ENCODE measurements at places on chromosomes 3 and 15.

GRCh38 chr3:98670020-98670419 is 76.6 kb upstream of the CPOX start:
- no peak for DNase-seq

- DNase-seq = no peak
These were observed 1309.7 kb downstream of the ROBO2 start for GRCh38 chr3:78349571-78349970.

- no peak for DNase-seq
These were observed 32.9 kb downstream of the GTF2E1 start for GRCh38 chr3:120775411-120775810.

DNA sequence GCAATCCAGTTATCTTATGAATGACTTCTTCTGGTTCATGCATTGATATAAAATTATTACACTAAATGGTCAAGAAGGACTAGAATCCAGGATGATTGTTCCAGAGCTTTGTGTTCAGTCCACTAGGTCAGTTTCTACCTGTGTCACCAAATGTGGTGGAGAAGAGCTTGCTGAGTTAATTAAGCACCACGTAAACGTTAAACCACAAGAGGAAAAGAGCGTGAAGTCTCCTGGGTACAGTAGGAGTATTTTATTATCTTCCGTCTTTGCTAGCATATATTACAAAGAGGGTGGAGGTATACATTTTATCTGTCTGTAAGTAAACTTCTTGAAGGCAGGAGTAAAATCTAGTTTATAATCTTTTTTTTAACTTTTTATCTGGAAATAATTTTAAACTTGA is 23.5 kb downstream of the CHP1 start:
- DNase-seq = no peak

GRCh38 chr3:106328224-106328623 is 459.4 kb upstream of the CBLB start:
- no peak for DNase-seq

GRCh38 chr3:134291319-134292254 is 40.9 kb upstream of the RYK start:
- DNase-seq = no peak

DNA sequence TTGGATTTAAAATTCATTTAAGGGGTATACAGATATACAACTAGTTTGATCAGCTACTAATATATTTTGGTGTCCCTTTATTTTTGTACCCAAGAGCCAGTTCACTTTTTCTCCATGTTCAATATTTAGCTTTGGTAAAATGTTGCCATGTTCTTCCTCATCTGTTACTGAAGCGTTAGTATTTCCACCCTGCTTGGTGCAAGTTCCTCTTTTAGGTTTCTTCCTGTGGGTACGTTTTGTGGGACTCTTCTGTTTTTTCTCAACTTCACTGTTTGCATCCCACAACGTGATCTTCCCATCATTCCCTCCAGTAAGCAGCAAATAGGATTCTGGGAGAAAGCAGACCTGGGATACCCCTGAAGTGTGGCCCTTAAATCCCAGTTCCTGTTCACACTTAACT is 14.1 kb downstream of the WDR53 start:
- DNase-seq = no peak

DNA sequence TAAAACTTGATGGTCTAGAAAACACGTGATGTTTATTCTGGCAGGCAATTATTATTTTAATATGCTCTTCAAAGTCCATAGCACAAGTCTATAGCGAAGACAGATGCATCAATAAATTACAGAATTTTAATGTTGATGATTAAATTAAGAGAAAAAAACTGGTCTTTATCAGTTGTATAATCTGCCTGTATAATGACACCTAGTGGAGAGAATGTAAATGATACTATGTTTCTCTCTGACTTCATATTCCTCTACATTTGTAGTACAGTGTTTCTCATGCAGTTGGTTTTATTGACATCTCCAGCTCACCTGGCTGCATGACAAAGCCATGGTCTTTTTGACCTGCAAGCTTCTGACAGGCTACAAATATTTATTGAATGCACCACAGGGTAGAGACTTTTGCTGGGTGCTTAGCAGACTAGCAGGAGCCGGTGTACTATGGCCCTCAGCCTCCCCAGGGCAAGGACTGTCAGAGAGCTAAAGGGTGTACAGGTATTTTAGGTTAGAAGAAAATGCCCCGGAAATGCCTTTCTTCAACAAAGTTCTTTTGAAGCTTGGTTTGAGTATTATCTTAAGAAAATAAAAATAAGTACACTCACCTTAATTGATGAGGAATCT is 289.9 kb downstream of the GAP43 start:
- DNase-seq = no peak

DNA sequence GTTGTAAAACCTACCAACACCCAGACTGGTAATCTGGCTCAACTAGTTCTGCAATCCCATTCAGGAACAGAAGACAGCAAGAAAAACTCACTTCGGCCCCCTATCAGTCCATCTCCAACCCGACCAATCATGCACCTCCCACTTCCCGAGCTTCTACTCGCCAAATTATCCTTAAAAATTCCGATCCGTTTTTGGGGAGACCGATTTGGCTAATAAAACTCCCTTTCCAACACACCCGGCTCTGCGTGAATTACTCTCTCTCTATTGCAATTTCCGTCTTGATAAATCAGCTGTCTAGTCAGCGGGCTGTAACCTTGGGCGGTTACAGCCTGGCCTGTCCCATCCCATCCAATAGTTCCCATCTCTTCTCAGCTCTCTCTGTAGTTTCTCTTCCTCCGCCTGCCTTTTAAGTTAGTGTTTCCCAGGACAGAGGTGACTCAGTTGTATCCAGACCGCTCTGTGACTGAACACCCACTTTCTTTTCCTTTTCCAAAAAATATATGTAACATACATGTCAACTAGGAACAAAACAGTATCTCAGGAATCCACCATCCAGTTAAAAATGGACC is 780 bp upstream of the ACAD9 start:
- no peak for DNase-seq

GRCh38 chr15:64979252-64979710 is 10.4 kb downstream of the SPG21 start:
- DNase-seq = no peak

DNA sequence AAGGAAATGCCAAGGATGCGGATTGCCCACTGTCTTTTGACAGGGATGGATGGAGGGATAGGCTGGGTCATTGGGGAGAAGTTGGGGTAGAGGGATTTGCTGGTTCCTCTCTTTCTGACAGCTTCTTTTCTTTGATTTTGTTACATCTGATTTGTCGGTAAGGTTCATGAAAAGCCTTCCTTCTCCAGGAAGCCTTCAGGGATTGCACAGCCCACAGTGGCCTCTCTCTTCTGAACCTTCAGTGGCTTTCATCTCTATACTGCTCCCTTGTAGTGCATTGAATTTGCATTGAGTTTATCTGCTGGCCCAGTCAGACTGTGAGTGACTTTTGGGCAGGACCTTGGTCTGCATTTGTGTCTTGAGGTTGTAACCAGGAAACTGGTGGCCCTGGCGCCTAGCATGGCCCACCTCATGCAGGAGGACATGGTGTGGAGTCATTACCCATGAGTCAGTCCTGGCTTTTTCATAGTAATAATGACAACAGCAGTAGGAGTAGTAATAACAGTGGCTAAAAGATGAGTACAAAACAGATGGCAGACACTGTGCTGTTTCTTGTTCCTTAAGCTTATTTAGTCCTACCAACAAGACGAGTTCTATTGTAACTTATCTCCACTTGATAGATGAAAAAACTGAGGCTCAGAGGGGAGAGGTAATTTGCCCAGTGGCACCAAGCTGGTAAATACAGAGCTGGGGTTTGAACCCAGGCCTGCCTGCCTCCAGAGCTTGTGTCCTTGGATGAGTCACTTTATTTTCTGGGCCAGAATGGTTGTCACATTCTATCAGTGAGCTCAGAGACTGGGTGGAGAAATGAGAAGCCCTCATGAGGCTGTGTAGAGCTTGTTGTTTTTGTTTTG is 28.4 kb downstream of the SMAD6 start:
- DNase-seq = no peak

GRCh38 chr3:190721330-190721729 is 141.2 kb downstream of the GMNC start:
- no peak for DNase-seq

- no peak for DNase-seq
These were observed 95.6 kb downstream of the OCA2 start for GRCh38 chr15:28003302-28004037.

- DNase-seq = peak; percentile 27
These were observed 1.2 kb downstream of the CPA3 start for GRCh38 chr3:148866261-148866660.

GRCh38 chr15:34616613-34617012 is 33.2 kb upstream of the GOLGA8B start:
- no peak for DNase-seq

- no peak for DNase-seq
These were observed 7.3 kb upstream of the CHCHD6 start for GRCh38 chr3:126696701-126697267.

DNA sequence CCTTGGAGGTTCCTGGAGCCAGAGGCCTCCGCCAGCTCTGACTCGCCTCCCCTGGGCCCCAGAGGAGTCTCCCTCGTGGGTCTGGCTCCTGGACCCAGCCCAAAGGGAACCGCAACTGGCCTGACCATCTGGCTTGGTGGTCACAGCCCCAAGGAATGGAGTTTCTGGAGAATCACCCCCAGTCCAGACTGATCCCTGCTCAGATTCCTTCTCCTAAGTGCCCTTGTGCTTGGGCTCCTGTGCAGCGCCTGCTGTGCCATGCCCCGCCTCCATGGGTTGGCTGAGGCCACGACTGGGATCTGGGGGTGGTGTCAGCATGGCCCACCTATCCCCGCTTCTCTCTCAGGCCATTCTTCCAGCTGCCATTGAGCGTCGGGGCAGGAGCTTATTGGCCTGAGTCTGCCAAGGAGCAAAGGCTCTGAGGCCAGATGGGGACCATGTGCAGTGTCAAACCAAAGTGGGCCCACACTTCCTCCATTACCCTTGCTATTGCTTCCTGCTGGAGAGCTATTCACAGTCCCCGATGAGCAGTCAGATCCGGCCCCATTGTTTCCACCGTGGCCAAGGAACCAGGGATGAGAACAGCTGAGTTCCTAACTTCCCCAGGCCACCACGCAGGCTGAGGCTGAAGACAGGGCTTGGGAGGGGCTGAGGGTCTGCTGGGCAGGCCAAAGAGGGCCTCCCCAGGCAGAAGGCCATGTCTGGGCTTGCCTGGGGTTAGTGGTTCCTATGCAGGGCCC is 19.0 kb downstream of the CSPG4 start:
- DNase-seq = no peak

DNA sequence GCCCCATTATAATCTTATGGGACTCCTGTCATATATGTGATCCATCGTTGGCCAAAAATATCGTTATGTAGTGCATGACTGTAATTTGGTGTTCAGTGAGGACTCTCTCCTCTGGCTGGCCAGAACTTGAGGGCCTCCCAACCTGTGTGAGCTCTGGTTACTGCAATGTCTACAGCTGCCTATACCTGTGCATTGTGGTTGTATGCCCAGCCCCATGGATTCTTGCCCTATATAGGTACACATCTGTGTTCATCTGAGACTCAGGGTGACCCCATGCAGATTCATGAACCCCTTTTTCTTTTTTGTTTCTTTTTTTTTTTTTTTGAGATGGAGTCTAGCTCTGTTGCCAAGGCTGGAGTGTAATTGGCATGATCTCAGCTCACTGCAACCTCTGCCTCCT is 32.6 kb upstream of the KLF13 start:
- no peak for DNase-seq

GRCh38 chr3:161222662-161223061 is 1.6 kb downstream of the NMD3 start:
- DNase-seq = no peak

GRCh38 chr3:119352863-119353527 is 58.8 kb downstream of the ARHGAP31 start:
- peak; percentile 51 for DNase-seq

DNA sequence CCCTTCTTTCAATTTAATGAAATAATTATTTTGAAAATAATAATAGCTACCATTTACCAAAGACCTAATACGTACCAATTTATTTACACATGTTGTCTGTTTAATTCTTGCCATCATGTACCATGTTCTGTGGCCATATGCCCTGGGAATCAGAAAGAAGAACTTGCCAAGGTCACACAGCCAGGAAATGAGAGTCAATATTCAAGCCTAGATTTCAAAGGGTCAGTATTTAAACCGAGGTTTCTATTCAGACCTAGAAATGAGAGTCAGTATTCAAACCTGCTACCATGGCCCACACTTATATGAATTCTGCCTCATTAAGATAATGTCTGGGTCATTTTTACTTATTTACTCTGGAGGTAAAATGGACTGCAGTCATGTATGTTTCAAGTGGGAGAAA is 103.6 kb upstream of the TBL1XR1 start:
- no peak for DNase-seq

DNA sequence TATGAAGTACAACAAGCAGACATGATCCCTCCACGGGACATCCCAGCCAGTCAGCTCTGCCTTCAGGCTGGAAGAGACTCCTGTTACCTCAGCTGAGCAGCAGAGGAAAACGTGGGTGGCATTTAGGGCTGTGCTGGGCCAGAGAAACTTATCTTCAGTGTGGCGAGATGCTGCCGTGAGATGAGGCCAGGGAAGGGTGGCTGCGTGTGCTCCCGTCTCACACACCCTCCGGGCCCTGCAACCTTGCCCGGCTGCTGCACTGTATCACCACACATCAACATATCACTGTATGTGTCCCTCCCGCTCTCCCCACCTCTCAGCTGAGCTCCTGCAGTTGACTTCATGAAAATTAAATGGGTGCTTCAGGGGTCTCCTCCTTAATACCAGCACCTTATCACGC is 23.4 kb downstream of the BMF start:
- DNase-seq = no peak

DNA sequence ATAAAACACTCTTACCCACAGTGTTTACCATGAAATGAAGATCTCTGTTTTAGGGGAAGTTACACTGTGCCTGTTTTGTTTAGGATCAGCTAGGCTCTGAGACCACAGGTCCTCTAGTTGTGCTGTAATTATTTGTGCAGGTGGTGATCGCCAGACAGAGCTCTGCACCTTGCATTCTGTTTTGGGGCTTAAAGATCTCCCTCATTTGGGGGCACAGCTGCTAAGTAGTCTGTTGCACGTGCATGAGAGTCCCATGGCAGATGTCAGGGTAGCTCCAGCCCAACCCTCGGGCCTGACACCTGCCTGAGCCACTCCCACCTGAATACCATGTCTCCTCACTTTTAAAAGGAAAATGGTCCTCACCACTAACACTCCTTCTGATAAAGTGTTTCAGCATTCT is 12.4 kb downstream of the C3orf20 start:
- DNase-seq = no peak

DNA sequence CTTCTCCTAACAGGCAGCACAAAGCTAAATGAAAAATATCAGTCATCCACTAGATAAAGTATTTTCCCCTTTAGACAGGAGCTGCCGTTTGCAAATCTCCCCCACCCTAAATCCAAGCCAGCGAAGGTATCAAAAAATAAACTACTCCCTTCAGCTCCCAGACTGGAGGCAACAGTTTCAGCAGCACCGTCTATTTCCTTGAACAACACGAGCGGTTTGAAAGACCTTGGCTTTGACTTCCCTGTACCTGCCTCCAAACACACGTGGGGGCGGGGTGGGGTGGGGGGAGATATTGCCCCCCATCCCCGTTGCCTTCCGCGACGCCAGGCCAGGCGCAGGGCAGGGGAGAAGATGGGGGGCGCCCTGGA is 832 bp upstream of the CACNA1D start:
- no peak for DNase-seq

All from AG04450 (cell line).